ENCODE measurements at places on chromosomes 12 and 14. TPM values are rescaled to one million over a fixed set of nuclear protein-coding genes. Genes with fewer than 3 reads are reported as not detected.

The GZMH gene
- polyA plus RNA-seq: not detected

The MAP1LC3B2 gene
- 2.5 TPM for polyA plus RNA-seq

The C3AR1 gene
- 0.13 TPM for polyA plus RNA-seq

The NIN gene
- polyA plus RNA-seq: 11.8 TPM

The AQP2 gene
- not detected for polyA plus RNA-seq

The ABCC9 gene
- 9.4 TPM for polyA plus RNA-seq

The LPAR5 gene
- not detected for polyA plus RNA-seq

The TSPAN19 gene
- polyA plus RNA-seq: not detected

The KRT85 gene
- not detected for polyA plus RNA-seq

The PIWIL1 gene
- polyA plus RNA-seq: not detected

The IAPP gene
- not detected for polyA plus RNA-seq

The POLR3B gene
- polyA plus RNA-seq: 11.1 TPM

The KRT7 gene
- 659 TPM for polyA plus RNA-seq

The DIO2 gene
- 81.9 TPM for polyA plus RNA-seq

The TCTN2 gene
- polyA plus RNA-seq: 8.1 TPM

The MSI1 gene
- not detected for polyA plus RNA-seq

The RNF34 gene
- 80.3 TPM for polyA plus RNA-seq

The SART3 gene
- 27.5 TPM for polyA plus RNA-seq

The ACOT4 gene
- polyA plus RNA-seq: 0.67 TPM

The HSP90AA1 gene
- polyA plus RNA-seq: 222 TPM

The FBLN5 gene
- polyA plus RNA-seq: 135 TPM

The TMEM179 gene
- not detected for polyA plus RNA-seq

The GPR68 gene
- 0.20 TPM for polyA plus RNA-seq

The RIPK3 gene
- polyA plus RNA-seq: 4.4 TPM

The MNAT1 gene
- polyA plus RNA-seq: 51.8 TPM

The PMEL gene
- 1.8 TPM for polyA plus RNA-seq

The KRT80 gene
- 4.2 TPM for polyA plus RNA-seq
